DMS153 (cell line): ENCODE measurements at places on chromosomes 12 and 14.

DNA sequence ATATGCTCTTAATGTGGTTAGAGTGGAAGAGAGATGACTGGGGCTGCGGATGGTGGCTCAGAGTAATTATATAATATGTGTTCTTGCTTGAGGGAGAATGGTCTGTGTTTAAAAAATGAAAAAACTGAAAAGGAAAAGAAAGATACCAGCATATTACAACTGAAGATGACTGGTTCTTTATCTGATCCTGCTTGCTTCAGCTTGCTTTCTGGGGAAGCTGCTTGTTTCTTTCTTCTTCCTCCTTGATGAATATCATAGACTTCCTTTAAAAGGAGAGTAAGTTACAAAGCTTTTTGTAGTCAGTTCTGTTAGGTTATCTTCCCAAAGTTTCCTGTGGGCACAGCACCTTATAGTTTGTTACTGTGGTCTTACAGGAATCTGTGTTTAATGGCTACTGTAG, 210.9 kb downstream of the ERC1 start:
- DNase-seq, result no peak

DNA sequence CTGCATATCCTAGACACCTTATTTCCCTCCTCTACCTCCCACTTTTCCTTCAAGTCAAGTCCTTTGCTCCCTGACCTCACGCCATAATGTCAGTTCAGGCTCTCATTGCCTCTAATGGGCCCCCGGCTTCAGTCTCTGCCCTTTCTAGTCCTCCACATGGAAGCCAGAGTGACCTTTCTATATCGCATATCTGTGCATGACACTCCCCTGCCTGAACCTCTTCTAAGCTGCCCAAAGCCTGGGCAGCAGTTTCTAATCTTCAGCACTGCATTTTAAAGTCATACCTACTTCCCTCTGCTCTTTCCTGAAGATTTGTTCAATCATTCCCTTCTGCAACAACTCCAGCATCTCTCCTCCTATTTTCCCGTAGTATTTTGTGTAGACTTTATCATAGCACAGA, 45.5 kb downstream of the ESR2 start:
- no peak for DNase-seq

GRCh38 chr12:95417372-95417771, 56.6 kb upstream of the METAP2 start:
- no peak for DNase-seq

- peak; percentile 18 for DNase-seq
Observed at GRCh38 chr12:113244047-113244460, 22.8 kb downstream of the TPCN1 start.

DNA sequence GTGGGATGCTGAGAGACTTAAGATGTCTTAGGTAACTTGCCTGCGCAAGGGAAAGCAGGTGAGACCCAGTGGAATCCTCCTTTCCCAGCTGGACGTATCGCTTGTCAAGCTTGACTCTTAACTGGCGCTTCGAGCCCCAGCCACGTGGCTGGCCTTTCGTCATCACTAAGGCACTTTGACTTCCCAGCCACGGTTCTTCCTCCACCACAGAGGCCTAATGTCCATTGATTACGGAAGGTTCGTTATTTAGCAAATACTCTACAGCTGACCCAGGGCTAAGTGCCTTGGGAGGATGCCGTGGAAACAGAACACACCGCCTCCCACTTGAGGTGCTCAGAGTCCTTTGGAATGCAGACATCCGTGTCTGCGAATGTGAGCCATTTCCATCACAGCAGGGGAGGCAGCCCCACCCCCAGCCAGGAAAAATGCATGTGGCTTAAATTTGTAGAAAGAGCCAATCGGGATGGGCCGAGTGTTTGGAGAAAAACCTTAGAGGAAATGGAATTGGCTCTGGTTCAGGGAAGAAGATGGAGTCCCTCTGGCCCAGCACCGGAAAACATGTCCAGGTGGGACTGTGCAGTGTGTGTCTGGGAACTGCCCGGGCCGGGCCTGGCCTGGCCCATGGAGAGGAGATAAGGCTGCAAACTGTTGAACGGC, 115.7 kb downstream of the PLXNC1 start:
- no peak for DNase-seq

DNA sequence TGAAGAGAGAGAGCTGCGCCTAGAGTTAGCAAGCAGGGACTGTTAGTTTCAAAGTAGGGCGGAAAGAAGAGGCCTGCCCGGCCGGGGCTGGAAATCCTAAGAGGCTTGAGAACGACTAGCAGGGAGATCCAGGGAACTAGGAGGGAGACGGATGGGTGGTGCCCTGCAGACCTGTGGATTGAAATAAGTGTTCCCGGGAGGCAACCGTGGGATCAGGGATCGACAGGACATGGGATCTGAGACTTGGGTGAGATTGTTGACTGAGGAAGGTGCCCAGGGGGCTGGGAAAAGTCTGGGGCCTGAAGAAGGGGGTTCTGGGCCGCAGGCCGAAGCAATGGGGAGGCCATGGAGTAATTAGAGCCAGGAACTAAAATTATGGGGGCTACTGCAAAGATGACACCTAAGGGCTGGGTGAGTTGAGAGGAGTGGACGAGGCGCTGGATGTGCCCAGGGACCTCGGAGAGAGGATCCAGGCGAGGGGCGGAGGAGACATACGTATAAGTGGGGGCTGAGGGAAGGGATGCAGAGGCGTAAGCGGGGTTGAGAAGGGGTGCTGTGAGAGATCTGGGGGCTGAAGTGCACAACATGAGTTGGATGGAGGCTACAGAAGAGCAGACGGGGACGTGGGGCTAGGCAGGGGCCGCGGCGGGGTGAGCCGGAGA, 635 bp downstream of the LTA4H start:
- DNase-seq, result no peak

DNA sequence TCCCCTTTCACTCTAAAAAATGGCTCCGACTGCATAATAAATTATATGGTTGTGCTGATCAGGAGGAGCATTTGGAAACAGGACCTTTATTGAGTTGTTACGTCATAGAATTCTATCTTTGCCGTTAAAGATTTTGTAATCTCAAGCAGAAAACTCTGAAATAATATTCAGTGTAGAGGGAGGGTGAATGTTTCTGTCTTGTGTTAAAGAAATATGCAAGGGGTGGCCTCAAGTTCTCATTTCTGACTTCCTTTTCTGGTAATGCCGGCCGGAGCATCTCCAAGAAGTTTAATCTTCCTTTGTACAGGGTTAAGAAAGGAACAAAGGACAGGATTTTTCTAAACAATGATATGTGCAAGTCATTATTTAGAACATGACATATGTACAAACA, 165.1 kb downstream of the SLC38A4 start:
- DNase-seq, result no peak

DNA sequence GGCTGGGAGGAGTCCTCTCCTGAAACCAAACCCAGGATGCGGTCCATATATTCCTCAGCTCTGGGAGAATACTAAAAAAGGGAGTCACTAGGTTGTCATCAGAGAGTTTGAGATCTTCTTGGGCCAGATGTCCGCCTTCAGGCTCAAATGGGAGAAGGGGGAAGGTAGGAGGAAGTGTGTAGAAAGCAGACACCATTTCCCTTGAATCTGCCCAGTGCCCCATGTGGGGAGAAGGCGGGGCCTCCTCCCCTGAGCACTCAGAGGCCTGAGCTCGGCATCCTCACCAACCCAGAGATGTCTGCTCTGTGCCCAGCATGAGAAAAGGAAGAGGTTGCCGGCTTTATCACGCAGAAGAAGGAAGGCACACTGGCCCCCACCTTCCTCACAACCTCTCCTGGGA, 37.3 kb downstream of the LTBP2 start:
- no peak for DNase-seq

DNA sequence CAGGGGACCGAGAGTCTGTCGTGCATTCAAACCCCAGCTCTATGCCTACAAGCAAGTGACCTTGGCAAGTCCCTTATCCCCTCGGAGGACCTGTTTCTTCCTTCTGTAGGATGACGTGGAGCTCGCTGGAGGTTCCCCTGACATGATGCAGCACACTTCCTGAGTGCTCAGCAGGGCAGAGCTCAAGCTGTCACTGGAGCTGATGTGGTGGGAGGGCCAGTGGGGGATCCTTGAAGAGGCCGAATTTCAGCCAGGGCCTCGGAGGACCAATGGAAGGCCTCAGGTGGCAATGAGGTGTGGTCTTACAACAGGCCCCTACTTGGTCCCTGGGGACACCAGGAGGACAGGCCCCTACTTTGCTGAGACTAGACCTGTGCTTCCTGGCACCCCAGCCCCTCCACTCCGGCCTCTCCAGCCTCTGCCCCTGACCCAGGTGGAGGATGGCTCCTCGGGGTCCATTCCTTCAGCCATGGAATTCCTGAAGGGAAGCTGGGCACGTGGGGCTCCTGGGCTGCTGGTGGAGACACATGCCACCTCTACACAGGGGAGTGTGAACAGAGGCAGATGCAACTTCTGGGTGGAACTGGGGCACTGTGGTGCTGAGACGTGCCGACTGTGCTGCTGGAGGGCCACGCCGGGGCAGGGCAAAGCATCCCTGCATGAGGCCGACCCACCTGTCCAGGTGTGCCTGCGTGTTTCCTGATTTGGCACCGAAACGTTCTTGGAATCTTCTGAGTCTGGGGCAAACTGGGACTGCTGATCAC, 18.7 kb upstream of the KIF26A start:
- DNase-seq, result no peak

DNA sequence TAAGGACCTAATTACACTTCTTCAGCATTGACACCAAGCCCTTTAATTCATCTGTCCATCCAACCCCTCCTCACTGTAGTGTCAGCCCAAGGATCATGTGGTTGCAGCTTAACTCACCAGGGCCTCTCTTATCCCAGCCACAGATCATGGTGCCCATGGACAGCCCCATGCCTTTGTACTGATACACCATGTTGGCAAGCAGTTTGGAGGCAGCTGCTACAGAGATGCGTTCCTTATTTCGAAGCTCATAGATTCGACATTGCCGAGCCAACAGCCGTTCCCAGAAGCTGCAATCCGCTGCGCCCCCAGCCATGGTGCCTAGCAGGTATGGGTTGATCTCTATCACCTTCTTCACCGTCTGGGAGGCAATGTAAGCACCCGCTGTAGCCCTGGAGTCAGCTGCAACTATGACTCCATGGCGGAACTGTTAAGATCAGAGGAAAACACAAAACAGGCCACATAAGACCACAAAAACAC, 1.4 kb downstream of the PSMB5 start:
- no peak for DNase-seq

DNA sequence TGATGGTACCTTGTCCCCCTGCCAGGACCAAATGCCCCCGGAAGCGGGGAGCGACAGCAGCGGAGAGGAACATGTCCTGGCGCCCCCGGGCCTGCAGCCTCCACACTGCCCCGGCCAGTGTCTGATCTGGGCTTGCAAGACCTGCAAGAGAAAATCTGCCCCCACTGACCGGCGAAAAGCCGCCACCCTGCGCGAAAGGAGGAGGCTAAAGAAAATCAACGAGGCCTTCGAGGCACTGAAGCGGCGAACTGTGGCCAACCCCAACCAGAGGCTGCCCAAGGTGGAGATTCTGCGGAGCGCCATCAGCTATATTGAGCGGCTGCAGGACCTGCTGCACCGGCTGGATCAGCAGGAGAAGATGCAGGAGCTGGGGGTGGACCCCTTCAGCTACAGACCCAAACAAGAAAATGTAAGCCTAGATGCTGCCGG, 410 bp downstream of the MYF6 start:
- no peak for DNase-seq

DNA sequence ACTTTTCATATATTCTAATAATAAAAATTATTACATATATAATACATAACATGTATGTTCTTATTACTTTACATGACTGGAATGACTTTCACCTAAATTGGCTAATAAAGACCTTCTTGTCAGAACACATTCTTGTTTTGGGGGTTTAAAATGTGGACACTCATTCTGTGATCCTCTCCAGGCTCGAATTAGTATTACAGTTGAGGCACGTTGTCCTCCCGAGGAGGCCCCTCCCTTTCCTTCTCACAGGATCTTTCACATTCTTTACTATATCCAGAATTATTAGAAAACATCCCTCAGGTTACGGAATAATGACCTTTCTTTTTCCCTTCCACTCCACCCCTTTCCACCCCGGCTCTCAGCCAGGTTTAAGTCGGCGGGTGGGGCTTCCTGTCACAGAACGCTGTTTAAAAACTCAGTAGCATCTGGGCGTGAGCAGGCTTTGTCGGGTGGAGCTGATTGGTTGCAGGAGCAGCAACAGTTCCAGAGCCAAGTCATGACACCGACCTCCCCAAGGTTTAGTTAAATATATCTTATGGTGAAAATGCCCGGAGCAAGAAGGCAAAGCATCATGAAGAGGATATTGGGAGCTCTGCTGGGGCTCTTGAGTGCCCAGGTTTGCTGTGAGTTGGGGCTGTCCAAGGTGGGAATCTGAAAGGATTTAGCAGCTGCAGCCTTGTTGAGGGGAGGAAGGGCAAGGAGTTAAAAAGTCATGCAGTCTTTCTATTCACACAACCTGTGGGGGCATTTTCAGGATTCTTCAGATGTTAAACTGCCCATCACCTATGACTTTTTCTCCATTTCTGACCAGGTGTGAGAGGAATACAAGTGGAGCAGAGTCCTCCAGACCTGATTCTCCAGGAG, 396.7 kb upstream of the OR4E1 start:
- no peak for DNase-seq

GRCh38 chr14:93648440-93649168, 139.7 kb downstream of the PRIMA1 start:
- DNase-seq, result no peak

- DNase-seq, result no peak
Observed at GRCh38 chr14:56173365-56173922, 55.2 kb downstream of the PELI2 start.

DNA sequence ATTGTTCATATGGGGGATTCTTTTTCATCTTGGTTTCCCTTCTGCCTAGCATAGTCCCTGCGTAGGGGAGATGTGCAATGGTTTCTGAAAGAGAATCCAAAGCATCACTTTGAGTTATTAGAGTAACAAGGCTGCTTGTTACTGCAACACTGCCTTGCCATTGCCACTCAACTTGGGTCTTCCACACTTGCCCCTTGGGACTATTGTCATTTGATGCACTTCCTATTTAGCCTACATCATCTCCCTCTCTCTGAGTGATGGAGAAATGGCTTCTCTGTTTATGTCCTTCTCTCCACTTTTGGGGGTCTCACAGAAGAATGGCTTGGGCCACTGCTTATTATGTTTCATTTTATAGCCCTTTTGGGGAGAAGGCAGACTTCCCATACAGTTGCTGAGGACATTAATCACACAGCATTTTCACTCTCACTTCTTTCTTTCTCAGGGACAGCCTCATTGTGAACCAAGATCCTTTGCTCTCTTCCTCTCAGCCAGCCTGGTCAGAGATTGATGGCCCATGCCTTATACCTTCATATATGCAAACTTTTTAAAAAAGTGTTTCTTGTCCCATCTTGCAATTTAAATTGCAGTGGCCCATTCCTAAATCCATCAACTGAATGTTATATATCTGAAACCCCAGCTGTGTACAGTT, 50.8 kb upstream of the POC1B start:
- DNase-seq, result no peak

DNA sequence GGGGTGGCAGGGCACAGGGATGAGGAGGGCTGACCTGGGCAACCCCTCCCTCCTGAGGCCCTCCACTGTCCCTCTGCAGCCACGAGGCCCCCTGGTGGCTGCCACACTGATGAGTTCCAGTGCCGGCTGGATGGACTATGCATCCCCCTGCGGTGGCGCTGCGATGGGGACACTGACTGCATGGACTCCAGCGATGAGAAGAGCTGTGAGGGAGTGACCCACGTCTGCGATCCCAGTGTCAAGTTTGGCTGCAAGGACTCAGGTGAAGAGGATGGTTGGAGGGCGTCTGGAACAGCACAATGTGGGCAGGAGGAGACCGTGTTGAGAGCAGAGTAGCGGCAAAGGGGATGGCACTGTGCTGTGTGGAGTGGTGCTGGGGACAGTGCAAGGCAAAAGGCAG, 25.7 kb upstream of the LRP1-AS start:
- no peak for DNase-seq

- no peak for DNase-seq
Observed at GRCh38 chr12:101863981-101864380, 13.4 kb upstream of the DRAM1 start.
